Stimulated activated CD4-positive, alpha-beta T cell treated with anti-CD3 and anti-CD28 coated beads, TNF-alpha, amount 100 ng/mL, for 4 hours (primary cell): ENCODE measurements at places on chromosomes 3 and 15.

GRCh38 chr15:77815015-77815414, 182.3 kb upstream of the LINGO1 start:
- no peak for DNase-seq

GRCh38 chr15:95988574-95988887, 342.0 kb upstream of the NR2F2 start:
- no peak for DNase-seq

DNA sequence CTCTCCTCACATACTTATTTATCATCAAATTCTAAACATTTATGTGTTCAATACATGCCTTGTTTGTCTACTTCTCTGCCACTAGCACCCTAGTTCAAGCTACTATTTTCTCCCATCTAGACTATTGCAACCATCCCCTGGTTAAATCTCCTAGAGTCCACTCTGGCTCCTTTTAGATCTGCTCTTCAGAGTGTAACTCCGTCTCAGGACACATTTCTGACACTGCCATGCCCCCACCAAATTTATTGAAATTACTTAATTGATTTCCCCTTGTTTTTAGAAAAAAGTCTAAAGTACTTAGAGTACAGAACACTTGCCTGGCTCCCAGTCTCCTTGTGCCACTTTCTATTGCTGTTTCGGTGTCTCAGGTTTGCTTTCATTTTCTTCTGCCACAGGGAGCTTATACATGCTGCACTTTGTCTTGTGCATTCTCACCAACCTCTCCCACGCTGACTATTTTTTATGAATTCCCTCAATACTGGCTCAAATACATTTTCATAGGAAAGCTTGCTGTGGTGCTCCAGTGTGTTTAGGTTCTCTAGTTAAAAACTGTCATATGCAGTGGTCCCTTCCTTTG, 792.3 kb downstream of the DIPK2A start:
- no peak for DNase-seq

DNA sequence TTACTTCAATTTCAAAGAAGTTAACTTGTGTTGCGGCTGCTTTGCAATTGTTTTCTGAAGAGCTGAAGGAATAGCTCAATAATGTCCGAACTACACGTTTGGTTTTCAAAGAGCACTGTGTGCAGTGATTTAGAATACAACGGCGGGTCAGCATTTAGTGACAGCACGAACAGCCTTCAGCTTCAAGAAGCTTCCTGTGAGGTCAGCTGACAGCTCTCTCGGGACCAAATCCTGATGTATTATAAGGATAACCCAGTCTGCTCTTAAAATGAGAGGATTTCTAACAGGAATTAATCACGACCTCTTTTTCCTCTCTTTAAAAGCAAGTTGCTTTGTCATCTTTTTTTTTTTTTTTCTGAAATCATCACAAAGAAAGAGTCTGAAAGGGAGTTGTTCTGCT, 97.9 kb upstream of the UNC13C start:
- DNase-seq = no peak

DNA sequence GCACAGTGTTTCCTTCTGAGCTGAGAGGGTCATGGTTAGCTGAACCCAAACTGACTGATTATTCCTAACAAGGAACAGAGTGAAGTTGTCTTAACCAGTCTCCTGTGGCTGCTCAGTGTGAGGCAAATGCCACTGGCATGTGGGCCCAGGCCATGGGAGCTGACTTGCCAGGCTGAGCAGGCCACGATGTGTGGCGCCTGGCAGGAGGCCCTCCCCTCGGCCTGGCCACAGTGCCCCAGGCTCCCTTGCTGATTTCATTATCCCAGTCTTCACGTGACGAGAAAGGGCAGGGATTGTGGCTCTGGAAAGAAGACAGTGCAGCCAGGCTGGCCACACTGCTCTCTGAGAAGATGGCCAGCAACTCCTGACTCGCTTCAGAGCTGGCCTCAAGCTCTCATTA, 58.8 kb downstream of the SLCO2A1 start:
- no peak for DNase-seq

DNA sequence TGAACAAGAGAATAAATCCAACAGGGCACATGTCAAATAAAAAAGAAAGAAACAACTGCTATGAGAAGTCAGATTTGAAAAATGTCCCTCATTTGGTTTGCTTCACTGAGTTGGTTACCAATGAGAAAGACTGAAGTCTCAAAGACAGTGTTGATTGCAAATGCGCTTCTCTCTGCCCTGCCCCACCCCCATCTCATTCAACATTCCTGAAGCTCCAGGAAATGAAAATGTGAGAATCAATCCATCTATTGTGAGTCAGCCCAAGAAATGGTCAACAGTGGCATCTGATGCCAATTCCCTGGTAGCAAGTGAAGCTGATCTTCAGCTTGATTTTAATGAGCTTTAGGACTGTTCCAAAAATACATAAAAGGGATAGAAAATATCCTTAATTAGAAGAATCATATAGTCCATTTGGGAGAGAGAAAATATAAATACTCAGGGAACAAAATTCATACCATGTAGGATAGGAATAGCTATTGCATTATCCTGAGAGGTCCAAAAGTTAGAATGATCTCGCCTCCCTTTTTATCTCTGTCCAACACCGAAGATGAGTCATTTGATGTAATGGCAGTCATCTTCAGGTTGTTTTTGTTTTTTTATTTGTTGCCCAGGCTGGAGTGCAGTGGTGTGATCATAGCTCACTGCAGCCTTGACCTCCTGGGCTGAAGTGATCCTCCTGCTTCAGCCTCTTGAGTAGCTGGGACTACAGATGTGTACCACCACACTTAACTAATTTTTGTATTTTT, 200.3 kb upstream of the UMPS start:
- DNase-seq = no peak

DNA sequence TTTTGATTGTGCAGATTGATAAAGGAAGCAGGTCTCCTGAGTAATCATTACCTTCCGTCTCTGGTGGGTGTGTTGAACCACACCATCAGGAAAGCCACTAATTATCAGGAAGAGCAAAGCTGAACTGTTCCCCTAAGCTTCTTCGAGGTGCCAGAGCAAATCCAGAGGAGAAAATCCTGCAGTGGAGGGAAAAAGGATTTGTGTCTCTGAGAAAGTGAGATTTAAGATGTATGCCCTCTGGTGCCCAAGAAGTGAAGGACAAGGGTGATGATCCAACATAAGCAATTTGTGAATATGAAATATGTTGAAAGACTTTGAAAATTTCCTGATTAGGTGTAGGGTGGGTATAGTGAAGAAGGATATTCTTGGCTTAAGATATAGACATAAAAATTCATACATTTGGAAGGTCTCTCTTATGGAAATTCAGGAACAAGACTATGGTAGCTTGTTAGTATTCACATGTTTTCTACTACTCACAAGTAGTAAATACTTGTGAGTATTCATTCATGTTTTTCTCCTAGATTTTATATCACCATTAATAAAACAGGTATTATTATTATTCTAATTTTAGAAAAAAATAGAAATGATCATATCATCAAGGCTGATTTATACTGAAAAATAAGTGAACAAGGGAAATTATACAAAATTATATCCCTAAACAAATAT, 34.8 kb downstream of the COMMD2 start:
- DNase-seq = no peak

DNA sequence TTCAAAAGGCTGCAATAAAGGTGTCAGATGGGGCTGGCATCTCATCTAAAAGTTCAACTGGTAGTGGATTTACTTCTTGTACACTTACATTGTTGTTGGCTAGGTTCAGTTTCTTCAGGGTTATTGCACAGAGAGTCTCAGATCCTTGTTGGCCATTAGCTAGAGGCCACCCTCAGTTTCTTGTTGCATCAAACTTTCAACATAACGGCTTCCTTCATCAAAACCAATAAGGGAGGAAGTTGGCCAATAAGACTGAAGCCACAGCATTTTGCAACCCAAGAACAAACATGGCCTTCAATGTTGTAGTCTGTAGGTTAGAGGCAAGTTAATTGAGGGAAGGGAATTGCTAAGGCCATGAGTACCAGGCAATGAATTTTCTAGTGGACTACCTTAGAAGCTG, 218.0 kb downstream of the ZBBX start:
- DNase-seq = no peak

DNA sequence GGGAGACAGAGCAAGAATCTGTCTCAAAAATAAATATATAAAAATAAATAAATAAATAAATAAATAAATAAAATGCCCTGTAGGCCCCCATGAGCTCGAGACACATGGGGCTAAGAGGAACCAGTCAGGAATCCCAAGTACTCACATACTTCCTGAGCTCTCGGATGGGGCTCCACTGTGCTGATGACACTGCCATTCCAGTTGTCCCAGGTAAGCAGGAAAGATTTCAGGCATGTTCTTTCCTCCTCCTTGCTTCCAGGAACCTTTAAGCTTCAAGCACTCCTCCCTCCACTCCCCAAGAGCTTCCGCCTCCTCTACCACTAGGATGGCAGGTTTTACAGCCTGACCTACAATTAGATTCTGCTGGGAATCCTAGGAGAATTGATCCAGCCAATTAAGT, 113.4 kb downstream of the SLC49A4 start:
- no peak for DNase-seq

GRCh38 chr3:7484636-7485035, 623.7 kb downstream of the GRM7 start:
- DNase-seq = no peak
